ENCODE measurements at places on chromosomes 16 and 17.

DNA sequence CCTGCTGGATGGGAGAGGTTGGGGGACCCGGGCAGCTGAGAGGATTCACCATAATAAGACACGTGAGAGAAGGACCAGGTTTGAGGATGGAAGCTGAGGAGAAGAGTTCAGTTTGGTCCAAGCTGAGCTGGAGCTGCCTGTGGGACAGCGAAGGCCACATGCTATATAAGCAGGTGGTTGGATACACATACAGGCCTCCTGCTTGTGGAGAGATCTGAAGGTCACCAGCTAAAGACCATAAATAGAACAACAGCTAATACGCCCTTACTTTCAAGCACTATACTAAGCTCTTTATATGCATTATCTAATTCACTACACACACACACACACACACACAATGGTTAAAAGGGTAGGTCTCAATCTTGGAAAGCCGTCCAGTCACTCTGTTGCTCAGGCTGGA lies 32.1 kb downstream of the DUSP14 start:
- no peak for DNase-seq

- DNase-seq = peak; percentile 12
Measured at GRCh38 chr17:48307814-48308411, 122.1 kb downstream of the SKAP1 start.

- DNase-seq = no peak
Measured at GRCh38 chr16:25370541-25370940, 112.9 kb upstream of the ZKSCAN2 start.

DNA sequence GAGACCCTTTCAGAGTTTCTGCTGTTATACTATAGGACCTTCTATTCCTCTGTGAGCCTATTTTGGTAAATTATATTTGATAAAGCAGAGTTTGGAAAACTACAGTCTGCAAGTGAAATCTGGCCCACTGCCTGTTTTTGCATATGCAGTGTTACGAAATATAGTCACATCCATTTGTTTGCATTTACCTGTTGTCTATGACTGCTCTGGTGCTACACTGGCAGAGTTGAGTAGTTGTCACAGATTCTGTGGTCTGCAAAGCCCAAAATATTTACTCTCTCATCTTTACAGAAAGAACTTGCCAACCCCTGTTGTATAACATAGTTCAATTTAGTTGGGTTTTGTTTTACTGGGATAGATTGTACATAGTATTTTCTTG lies 42.3 kb downstream of the TNRC6A start:
- DNase-seq = no peak

- no peak for DNase-seq
Measured at GRCh38 chr16:3479654-3480216, 15.6 kb downstream of the C16orf90 start.

DNA sequence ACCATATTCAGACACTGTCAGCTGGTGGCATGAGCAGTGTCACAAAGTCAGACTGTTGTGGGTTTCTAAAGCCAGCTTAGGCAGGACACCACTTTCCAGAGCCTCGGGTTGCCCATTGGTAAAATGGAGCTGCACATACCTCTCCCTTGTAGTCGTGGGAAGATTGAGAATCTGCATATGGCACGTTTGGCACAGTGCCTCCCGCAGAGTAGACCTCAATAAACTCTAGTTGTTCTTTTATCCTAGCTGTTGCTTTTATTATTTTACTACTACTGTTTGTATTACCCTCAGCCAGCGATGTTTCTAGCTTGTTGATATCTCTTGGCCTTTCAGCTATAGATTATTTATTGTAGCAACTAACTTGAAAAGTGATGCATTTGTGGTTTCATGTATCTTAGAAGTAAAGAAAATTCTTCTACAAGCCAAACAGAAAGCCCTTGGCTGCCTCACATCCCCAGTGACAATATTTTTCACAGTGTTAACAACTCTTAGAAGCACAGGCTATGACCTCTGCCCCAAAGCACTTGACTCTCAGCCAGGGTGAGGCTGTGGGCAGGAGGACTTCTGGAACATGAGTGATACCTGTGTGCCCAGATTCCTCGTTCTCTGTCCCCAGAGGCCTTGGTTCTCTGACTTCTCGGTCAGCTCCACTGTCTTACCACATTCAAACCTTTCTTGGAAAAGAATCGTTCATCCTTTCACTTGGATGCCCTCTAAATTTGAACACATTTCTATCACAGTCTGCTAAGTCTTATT lies 351.6 kb downstream of the SNX29 start:
- no peak for DNase-seq

- no peak for DNase-seq
Measured at GRCh38 chr16:77610496-77610895, 111.8 kb upstream of the NUDT7 start.

DNA sequence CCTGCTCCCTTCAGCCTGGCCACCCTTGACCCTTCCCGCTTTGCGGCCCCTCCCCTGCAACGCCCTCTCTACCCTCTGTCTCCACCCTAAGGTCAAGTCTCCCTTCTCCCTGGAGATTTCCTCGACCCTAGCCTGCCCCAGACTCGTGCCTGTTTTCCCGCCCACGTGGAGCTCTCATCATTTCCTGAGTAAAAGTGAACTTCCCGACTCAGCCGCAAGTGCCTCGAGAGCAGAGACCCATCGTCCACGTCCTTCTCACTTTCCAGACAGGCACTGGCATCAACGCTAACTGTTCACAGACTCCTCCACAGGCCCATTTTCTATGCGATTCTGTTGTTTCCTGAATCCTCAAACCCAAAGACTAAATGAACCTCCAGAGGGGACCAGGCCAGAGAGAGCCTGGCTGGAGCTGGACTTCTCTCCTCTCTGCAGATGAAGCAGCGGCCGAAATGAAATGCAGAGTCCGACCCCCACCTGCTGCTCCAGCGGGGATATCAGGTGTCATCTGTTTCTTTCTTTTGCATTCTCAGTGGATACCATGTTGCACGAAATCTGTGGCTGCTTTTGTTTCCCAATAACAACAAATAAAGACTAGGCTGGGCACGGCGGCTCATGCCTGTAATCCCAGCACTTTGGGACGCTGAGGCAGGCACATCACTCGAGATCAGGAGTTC lies 52.5 kb downstream of the RTN4RL1 start:
- no peak for DNase-seq

DNA sequence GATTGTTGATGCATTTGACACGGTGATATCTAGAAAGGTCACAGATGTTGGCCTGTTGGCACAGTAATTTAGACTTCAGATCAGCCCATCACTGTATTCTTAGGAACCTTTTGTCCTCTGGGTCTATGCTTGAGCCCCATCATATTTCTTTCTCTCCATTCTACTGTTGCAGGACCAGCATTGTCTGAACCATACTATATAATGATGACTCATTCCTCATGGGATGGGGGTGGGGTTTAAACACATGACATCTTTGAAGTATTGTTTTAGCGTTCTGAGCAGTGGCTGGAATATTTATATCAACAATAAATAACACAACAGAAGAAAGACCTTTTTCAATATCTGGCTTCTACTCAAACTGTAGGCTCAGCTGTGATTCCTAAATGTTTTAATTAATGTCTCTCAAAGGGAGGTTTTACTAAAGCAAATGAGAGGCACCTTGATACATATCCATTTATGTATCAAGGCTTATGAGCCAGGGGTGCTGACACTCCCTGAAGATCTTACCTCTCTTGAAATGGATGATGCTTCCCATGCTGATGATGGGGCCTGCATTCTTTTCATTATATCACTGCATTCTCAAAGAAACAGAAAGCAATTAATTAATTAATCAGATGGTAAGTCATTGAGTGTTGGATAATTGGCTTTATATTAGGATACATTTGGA lies 379.0 kb upstream of the GOT2 start:
- no peak for DNase-seq

DNA sequence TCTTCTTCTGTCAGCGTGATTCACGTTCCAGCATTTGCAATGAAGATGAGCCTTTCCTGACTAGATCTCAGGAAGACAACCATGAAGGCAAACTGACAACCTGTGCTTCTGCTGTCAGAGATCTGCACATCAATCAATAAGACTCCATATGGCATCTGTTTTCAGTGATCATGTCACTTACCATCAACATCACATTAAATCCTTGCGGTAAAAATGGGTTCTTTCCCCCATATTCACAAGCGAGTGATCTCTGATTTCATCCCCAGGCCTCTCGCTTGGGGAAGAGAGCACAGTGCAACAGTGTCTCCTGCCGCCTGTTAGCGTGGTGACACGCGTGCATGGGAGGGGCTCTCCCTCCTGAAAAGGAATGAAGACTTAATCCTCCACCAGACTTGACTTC lies 11.1 kb downstream of the NACA2 start:
- DNase-seq = no peak

GRCh38 chr17:48523010-48523409 lies 7.8 kb downstream of the HOXB1 start:
- DNase-seq = no peak

DNA sequence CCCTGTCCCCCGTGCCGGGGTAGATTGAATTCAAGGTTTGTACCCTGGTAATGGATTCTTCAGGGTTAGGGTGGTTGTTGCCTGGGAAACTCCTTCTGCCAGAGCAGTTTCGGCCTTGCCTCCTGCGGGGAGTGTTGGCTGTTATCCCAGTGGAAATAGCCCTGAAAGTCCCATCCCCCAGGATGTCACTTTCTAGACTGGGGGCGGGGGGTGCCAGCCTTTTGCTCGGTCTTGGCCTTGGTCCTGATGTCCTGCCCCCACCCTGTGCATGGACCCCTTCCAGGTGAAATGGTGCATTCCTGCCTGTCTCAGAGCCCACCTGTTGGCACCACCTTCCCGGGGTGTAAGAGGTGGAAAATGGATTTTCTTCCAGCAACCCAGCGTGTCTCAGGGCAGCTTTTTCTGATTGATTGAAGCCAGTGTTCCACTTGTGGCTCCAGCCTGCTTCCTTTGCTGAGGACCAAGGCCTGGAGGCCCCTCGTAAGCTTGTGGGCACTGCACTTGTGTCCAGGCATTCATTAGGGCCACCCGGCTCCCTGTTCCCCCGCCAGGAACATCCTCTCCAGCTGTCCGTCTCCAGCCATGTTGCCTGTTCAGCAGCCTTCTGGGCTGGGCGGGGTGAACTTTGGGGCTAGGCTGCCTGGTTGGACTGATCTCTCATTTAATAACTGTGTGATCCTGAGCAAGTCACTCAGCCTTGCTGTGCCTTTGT lies 25.6 kb downstream of the MGAT5B start:
- DNase-seq = no peak

GRCh38 chr16:73172241-73172972 lies 124.5 kb upstream of the ZFHX3 start:
- DNase-seq = no peak

DNA sequence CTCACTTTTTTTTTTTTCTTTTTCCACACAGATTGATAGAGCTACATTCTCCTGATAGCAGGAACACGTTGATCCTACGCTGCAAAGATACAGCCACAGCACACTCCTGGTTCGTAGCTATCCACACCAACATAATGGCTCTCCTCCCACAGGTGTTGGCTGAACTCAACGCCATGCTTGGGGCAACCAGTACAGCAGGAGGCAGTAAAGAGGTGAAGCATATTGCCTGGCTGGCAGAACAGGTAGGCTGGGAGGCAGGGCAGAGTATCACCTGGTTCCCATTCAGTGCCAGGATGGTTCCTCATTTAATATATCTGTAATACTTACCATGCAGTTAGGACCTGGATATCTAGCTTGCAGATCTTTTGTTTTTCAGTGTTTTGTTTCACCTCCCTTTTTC lies 51.1 kb upstream of the VPS4A start:
- DNase-seq = no peak

GRCh38 chr17:62657145-62657665 lies 29.7 kb downstream of the MRC2 start:
- DNase-seq = no peak

- no peak for DNase-seq
Measured at GRCh38 chr17:59167571-59168001, 12.0 kb downstream of the PRR11 start.

GRCh38 chr17:51820252-51820651 lies 338.3 kb downstream of the CA10 start:
- no peak for DNase-seq

- DNase-seq = no peak
Measured at GRCh38 chr17:61158376-61158775, 241.3 kb upstream of the TBX2 start.

Data from kidney glomerular epithelial cell (primary cell).